Naive thymus-derived CD4-positive, alpha-beta T cell (primary cell): ENCODE measurements at places on chromosomes 1 and 21.

DNA sequence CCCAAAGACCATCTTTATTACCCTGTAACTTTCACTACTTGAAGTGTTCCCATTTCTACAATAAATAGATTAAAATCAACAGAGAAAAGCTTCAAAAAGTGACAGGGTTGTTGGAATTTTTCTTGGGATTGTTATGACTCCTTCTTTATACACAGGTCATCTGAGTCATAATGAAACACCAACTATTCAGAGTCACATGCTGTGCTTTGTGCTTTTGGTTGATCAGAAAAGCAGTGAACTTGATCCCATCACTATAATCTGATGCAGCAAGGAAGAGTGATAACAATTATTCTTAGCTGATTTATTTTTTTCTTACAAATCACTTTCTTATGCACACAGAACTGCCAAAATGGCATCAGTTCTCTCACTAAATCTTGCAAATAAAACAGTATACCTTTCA, 422.9 kb downstream of the PTBP2 start:
- no peaks in the 10 kb centered on the region for H3K27me3 ChIP-seq
- no peak for DNase-seq
- no peaks in the 10 kb centered on the region for H3K36me3 ChIP-seq
- no peaks in the 10 kb centered on the region for H3K4me1 ChIP-seq
- no peak overlapping the region for H3K4me3 ChIP-seq

GRCh38 chr21:37074197-37074510, 1.1 kb downstream of the TTC3 start:
- no peaks in the 10 kb centered on the region for H3K36me3 ChIP-seq
- H3K4me3 ChIP-seq: peak overlapping the region; percentile 76
- no peaks in the 10 kb centered on the region for H3K27me3 ChIP-seq
- peaks cover 22% of the 10 kb centered on the region for H3K4me1 ChIP-seq

DNA sequence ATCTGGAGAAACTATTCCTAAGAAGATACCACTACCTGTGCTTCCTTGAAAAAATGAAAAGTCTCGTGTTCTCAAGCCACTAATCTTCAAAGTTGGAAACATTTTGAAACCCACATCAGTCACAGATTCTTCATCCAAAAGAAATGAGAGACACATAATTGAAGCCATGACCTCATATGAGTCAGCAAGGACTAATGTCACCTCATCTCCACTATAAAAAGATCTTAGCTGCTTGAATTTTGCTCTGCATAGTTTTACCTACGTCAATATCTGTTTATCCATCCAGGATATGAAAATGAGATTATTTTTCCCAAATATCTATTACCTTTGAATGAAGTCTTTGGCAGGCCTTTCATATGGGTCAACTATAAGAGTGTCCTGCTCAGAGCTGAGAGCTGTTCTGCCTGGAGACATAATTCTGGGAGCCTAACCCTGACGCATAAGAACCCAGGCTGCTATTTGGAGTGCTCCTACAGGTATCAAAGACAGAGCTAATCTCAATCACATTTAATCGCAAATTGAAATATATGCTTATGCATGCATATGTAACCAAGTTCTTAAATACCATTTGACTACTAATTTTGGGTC, 312.5 kb upstream of the PKN2 start:
- no peaks in the 10 kb centered on the region for H3K36me3 ChIP-seq
- no peaks in the 10 kb centered on the region for H3K4me1 ChIP-seq
- H3K4me3 ChIP-seq: no peak overlapping the region
- no peaks in the 10 kb centered on the region for H3K27me3 ChIP-seq

- H3K4me1 ChIP-seq: no peaks in the 10 kb centered on the region
- no peak overlapping the region for H3K4me3 ChIP-seq
- DNase-seq: no peak
- H3K27me3 ChIP-seq: no peaks in the 10 kb centered on the region
- no peaks in the 10 kb centered on the region for H3K36me3 ChIP-seq
Observed at GRCh38 chr1:234655328-234656069, 45.5 kb upstream of the IRF2BP2 start.

DNA sequence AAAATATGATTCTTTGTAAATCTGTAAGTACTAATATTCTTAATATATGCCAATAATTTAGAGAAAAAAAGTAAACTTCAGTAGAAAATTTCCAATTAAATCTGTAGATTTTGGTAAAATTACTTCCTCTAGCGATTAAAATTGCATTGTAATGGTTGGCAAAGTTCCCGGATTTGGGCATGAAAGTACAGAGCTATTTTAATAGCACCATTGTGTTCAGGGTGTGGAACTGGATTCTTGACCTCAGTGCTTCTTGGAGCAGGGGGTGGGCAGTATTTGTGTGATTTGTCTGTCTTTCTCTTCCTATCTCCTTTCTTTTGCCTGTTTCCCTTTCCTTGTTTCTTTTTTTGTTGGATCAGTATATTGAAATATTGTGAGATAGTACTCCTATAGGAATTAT, 72.1 kb downstream of the DNM3 start:
- H3K36me3 ChIP-seq: no peaks in the 10 kb centered on the region
- no peaks in the 10 kb centered on the region for H3K4me1 ChIP-seq
- no peak overlapping the region for H3K27ac ChIP-seq
- no peak overlapping the region for H3K4me3 ChIP-seq

DNA sequence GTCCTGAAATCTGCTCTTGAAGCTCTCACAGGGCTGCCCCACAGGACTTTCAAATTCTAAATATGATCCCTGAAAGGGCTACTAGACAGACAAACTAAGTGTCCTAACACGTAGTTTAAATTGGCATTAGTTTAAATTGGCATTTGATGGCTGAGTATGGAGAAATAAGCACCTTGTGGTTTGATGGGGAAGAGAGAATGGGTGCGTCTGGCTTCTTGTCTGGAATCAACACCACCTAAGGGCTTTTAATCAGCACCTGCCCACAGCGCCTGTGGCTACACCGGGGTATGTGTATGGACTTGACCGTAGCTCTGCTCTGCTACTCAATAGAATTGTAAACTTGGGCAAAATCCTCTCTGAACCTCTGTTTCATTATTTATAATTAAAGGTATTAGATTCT, 5.7 kb upstream of the LAMB3 start:
- no peak overlapping the region for H3K27ac ChIP-seq
- no peaks in the 10 kb centered on the region for H3K27me3 ChIP-seq
- no peak for DNase-seq
- H3K4me3 ChIP-seq: no peak overlapping the region
- no peaks in the 10 kb centered on the region for H3K4me1 ChIP-seq

- DNase-seq: no peak
- no peaks in the 10 kb centered on the region for H3K27me3 ChIP-seq
- H3K4me1 ChIP-seq: no peaks in the 10 kb centered on the region
Observed at GRCh38 chr1:201566529-201566823, 27.5 kb downstream of the NAV1 start.

GRCh38 chr1:109984190-109984455, 442 bp upstream of the AHCYL1 start:
- peaks cover 24% of the 10 kb centered on the region for H3K4me1 ChIP-seq
- peak overlapping the region; percentile 92 for H3K27ac ChIP-seq
- DNase-seq: no peak
- H3K36me3 ChIP-seq: no peaks in the 10 kb centered on the region

- no peak for DNase-seq
- H3K4me3 ChIP-seq: no peak overlapping the region
- H3K36me3 ChIP-seq: no peaks in the 10 kb centered on the region
- no peak overlapping the region for H3K27ac ChIP-seq
- H3K4me1 ChIP-seq: no peaks in the 10 kb centered on the region
- no peaks in the 10 kb centered on the region for H3K27me3 ChIP-seq
Observed at GRCh38 chr1:82318265-82318664, 517.5 kb downstream of the ADGRL2 start.

DNA sequence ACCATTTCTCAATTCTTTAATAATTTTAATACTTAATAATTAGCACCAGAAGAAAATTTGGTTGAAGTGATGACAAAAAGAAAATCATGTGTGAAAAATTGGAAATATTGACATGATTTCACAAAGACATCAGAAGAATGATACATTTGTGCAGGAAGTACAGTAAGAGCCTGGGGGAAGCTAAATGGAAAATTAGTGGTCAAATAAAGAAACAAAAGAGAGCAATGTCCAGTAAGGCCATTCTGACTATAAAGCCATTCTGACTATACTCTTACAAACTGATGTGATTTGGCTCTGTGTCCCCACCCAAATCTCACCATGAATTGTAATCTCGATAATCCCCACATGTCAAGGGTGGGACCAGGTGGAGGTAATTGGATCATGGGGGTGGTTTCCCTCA, 48.6 kb upstream of the KCNE1 start:
- H3K36me3 ChIP-seq: no peaks in the 10 kb centered on the region
- no peaks in the 10 kb centered on the region for H3K27me3 ChIP-seq
- no peak overlapping the region for H3K4me3 ChIP-seq
- no peaks in the 10 kb centered on the region for H3K4me1 ChIP-seq
- DNase-seq: no peak
- H3K27ac ChIP-seq: no peak overlapping the region

DNA sequence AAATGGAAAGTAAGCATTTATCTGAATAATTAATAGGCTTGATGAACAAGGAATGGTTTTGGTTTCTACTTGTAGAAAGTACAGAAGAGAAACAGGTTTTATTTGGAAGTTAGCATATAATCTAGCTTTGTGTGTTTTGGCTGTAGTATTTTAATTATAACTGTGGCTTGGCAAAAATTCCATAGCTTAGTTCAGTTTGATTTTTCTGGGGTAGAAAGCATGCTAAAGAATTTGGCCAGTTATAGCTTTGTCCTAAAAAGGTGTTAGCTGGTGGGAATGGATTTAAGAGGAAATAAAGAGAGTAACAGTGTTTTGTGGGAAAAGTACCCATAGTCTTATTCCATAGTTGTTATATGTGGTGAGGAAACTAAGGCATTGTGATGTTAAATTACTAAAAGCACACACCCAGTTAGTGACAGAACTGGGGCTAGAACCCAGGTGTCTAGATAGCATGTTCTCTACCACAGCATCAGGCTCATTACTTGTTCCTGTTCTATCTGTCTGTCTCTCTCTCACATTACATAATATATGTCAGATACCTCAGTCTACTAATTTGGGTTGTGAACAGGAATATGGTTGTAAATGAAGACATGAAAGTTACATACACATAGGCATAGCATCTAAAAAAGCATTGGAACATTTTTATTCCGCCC, 55.0 kb downstream of the MPZL1 start:
- H3K27ac ChIP-seq: no peak overlapping the region
- DNase-seq: no peak
- no peaks in the 10 kb centered on the region for H3K27me3 ChIP-seq
- H3K4me3 ChIP-seq: no peak overlapping the region
- peaks cover 8% of the 10 kb centered on the region for H3K4me1 ChIP-seq

DNA sequence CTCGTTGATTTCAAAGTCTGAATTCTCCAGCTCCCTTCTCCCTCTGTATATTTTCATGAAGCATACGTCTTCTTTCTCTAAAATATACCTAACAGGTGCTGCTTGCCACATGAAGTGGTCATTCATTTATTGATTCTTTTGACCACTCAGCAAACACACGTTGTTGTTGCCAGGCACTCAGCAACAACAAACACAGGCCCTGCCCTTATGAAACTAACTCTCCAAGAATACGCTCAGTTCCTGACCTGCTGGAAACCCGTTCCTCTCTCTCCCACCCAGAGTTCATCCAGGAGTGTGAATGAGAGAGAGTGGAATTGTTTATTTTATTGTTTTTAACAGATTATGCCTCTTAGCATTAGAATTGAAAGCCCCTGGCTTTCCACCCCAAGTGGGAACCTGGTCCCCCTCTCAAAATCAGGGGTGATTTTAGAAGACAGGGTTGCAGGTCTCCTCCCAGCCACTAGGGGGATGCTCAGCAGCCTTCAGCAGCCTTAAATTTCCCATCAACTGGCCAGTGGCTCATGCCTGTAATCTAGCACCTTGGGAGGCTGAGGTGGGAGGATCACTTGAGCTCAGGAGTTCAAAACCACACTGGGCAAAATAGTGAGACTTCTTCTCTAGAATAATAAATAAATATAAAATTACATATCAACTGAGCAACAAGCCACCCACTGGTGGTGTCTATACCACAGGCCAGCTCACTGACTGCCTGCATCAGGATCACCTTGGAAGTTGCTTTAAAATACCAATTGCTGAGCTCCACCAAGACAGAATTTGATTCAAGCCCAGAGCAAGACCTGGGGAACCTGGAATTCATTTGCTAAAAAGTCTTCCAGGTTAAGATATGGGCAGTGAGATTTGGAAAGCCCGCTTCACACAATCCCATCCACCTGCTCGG, 181.0 kb upstream of the KLHDC7A start:
- no peaks in the 10 kb centered on the region for H3K36me3 ChIP-seq
- no peaks in the 10 kb centered on the region for H3K27me3 ChIP-seq
- H3K4me3 ChIP-seq: no peak overlapping the region
- no peak overlapping the region for H3K27ac ChIP-seq

- peak; percentile 85 for DNase-seq
- H3K36me3 ChIP-seq: no peaks in the 10 kb centered on the region
- H3K27me3 ChIP-seq: no peaks in the 10 kb centered on the region
- H3K4me1 ChIP-seq: peaks cover 59% of the 10 kb centered on the region
- peak overlapping the region; percentile 57 for H3K27ac ChIP-seq
Observed at GRCh38 chr1:110630839-110631663, 24.9 kb upstream of the KCNA2 start.

GRCh38 chr1:50976111-50976889, 6.3 kb downstream of the CDKN2C start:
- no peaks in the 10 kb centered on the region for H3K4me1 ChIP-seq
- no peaks in the 10 kb centered on the region for H3K36me3 ChIP-seq
- H3K27ac ChIP-seq: no peak overlapping the region
- no peaks in the 10 kb centered on the region for H3K27me3 ChIP-seq

DNA sequence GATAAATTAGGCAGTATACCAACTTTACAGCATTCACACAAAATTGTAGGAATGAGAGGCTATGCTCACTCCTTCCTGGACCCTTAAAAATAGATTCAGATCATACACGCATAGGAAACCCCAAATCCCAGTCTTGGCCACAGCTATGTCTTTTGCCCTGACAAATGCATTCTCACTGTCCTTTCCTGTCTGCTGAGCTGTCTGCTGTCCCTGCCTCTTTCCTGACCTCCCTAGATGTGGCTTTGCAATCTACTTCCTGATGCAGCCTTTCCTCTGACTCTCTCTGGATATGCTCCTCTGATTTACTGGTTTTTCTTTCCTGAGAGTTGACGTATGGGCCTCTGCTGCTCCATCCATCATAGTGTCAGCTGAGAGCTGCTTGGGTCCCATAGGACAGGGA, 59.8 kb upstream of the SLC35F3 start:
- H3K4me3 ChIP-seq: no peak overlapping the region
- no peaks in the 10 kb centered on the region for H3K36me3 ChIP-seq
- H3K27ac ChIP-seq: no peak overlapping the region

DNA sequence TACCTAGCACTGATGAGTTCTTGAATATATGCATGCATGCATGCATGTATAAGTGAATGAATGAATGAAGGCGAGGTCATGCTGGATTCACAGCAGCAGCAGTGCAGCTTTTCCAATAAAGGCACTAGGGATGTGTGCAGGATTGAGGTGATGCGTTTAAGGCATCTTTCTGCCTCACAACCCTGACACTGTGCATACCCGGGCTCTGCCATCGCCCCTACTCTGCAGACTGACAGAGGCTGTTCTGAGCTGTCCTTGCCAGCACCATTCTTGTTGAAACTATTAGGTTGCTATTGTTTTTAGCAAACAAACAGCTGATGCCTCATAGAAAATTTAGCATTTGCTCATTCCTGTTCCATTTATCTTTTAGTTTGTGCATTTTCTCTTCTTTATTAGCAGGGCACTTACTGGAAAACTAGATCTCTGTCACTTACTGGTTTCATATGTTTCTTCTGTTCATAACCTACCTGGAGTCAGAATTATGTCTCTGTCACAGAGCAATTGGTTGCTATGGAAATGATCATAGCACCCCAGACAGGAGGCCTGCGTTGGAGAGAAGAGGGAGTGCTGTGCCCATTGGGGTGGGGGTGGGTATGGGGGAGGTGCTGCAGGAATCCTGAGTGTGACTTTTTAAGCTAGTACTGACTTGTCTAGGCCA, 79.0 kb downstream of the CD58 start:
- no peak for DNase-seq
- no peaks in the 10 kb centered on the region for H3K4me1 ChIP-seq
- no peaks in the 10 kb centered on the region for H3K27me3 ChIP-seq
- no peak overlapping the region for H3K4me3 ChIP-seq
- H3K36me3 ChIP-seq: no peaks in the 10 kb centered on the region
- no peak overlapping the region for H3K27ac ChIP-seq
